Activated naive CD8-positive, alpha-beta T cell treated with anti-CD3 and anti-CD28 coated beads, Interleukin-2, amount 10 ng/mL, durations not matched to agents 7 days and 5 days (primary cell): ENCODE measurements at places on chromosomes 7 and 10. TPM values are rescaled to one million over a fixed set of nuclear protein-coding genes. Genes with fewer than 3 reads are reported as not detected.

- DNase-seq = no peak
Measured at GRCh38 chr7:24717694-24718320, 39.5 kb downstream of the GSDME start.

DNA sequence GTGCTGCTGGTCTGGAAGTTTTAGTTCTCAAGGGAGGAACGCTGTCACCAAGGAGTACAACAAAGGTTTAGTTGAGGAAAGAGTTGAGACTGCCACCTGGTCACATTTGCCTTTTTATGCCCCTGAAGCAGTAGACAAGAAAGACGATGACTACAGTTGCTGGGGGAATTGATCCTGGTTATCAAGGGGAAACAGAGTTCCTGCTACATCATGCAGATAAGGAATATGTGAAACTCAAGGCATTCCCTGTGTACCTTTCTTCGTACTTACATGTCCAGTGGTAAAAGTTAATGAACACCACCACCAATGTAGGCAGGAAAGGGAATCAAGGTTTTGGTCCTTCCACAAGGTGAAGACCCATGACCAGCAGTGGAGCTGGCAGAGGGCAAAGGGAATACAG lies 31.8 kb downstream of the SLC35B4 start:
- DNase-seq = no peak

- no peak for DNase-seq
Measured at GRCh38 chr10:1661859-1662437, 75.4 kb downstream of the ADARB2 start.

DNA sequence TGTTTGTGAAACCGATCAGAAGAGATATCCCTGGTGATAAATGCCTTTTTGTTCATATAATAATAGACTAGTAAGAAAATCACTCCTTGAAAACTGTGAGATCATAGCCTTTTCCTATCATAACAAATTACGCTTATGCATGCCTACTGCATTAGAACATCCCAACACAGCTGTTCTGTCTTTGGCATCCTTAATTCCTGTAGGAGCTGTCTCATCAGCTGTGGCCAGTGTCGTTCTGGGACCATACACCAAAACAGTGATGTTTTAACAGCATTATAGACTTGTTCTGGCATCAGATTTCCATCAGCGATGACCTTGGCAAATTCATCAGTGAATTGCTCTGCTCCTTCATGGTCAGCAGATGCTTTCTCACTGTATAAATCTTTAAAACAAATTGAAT lies 423.6 kb upstream of the LRGUK start:
- no peak for DNase-seq

GRCh38 chr10:88253-88652 lies 39.2 kb upstream of the TUBB8 start:
- no peak for DNase-seq

DNA sequence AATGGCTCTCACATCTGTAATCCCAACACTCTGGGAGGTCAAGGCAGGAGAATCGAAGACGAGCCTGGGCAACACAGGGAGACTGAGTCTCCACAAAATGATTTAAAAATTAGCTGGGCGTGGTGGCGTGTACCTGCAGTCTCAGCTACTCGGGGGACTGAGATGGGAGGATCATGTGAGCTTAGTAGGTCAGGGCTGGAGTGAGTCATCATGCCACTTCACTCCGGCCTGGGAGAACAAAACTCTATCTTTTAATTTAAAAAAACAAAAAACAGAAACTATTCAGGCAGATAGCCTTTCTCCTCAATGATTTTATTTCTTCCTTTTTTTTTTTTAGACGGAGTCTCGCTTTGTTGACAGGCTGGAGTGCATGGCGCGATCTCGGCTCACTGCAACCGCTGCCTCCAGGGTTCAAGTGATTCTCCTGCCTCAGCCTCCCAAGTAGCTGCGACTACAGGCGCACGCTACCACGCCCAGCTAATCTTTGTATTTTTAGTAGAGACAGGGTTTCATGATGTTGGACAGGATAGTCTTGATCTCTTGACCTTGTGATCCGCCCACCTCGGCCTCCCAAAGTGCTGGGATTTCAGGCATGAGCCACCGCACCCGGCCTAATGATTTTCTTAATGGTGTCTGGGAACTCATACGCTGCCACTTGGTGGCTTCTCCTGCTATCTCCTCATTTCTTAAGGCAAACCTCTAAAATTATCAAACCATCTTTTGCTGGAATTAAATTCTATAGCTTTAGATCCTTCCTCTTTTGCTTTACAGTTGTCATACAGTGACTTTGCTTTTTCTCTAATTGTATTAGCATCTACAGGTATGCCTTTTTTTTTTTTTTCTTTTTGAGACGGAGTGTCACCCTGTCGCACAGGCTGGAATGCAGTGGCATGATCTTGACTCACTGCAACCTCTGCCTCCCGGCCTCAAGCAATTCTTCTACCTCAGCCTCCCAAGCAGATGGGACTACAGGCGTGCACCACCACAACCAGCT lies 22.9 kb downstream of the SRPK2 start:
- DNase-seq = no peak

DNA sequence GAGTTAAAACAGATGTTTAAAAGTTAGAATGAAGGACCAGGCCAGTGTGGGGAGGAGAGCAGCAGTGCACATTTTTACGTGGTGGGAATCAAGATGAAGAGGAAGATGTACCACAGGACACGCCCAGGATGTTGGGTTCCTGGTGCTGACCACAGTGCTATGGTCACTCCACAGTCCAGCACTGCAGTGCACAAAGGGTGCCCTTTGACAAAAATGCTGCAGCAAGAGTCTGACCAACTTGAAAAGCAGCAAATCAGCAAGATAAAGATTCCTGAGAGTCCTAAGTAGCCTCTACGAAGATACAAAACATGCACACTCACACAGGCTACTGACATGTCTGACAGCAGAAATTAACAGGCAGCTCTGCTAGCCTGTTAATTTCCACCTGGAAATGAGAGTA lies 107.1 kb downstream of the PIP4K2A start:
- no peak for DNase-seq

The CAV1 gene
- total RNA-seq = not detected

The ZNF736 gene
- total RNA-seq = 39.6 TPM

GRCh38 chr7:29284696-29285443 lies 90.3 kb downstream of the CHN2 start:
- no peak for DNase-seq

DNA sequence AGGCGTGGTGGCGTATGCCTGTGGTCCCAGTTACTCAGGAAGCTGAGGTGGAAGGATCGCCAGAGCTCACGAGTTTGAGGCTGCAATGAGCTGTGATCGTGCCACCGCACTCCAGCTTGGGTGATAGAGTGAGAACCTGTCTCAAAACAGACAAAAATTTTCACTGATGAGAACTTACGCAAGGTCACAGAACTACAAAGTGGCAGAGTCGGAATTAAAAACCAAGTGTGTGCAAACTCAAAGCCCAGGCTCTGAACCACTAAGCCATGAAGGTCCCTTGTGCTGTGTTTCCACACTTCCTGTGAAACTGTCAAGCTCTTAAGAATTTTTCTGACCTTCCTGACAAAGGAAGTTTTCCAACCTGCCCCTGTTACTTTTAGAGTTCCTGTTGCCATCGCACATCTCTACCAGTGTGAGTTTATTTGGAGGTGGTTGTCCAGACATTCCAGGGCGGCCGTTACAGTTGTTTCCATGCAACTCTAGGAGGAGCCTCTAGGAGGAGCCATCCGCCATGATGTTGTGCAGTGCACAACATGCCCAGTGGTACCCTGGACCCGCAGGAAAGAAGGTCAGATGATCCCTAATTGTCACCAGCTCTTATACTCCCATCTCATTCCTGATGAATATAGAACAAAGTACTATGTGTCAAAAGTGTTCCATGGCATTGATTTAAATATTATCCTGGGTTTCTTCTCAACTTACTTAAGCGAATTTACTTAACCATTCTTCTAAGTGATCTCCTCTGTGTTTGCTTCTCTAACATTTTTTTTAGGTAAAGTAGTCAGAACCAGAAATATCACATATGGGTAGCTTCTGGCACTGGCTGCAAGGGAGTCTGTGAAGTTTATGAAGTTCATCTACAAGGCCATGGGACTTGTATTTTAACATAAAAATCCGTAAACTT lies 49.0 kb upstream of the LYZL1 start:
- no peak for DNase-seq

GRCh38 chr10:124308056-124308645 lies 110.6 kb downstream of the OAT start:
- no peak for DNase-seq

DNA sequence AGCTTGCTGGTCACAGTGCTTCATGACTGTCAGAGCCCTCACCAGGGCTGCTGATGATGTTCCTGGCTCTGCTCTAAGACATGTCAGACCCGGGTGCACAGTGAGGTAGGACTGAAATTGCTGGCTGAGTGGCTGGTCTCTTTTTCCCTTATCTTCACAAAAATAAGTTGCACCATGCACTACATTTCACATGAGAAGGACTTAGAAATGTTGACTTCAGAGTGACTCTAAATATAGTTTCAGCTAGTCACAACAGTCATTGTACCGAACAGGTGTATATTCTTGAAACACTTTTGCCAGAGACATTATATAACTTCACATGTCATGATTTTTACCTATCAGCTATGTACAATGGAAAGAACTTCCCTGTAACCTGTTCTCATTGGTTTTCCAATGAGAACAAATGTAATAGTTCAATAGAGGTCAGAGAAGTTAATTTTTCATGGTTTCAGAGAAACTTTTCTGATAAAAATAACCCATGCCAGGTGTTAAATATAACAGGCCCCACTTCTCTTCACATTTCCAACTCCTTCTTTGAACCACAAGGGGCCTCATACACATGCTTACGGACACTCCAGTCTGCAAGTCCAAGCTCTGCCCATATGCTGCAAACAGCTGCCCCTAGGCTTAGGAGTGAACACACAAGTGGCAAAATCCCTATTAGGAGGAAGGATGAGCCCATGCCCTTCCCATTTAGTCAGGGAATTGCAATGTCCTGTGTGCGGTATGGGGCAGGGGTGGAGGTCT lies 115.6 kb downstream of the CDK6 start:
- DNase-seq = no peak

GRCh38 chr7:19519443-19520021 lies 189.3 kb downstream of the POLR1F start:
- no peak for DNase-seq

DNA sequence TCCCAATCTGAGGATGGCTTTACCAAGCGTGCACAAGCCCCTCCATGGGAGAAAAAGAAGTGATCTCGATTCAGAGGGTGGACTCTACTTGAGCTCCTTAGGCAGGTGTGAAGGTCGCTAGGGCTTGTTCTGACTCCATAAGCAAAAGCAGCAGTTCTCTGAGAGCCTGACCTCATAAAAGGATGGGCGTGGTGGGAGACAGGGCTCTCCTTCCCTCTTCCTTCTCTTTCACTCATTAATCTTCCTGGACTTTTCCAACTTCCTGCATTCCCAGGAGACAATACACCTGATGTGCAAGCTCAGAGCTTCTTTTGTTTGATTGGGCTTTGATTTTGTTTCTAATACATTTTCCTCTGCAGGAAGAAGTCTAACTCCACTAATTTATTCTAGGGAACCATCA lies 22.3 kb upstream of the TMEM72 start:
- DNase-seq = no peak

DNA sequence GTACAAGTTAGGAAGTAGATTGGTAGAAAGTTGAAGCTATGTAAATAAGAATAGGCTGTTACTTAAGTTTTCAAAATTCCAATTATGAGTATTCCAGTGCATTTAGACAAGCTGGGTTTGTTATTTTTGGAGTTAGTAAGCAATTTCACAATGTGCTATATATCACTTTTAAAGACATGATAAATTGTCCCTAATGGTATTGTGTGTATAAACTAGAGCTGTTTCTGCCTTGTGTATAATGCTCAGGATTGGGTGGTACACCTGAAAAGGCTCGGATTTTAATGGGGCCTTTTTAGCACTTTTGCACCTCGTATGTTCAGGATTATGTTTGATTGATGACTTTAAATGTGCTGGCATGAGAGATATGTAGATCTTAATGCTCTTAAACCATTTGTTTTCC lies 175.8 kb downstream of the VTI1A start:
- DNase-seq = no peak

The ENKUR gene
- total RNA-seq = not detected

DNA sequence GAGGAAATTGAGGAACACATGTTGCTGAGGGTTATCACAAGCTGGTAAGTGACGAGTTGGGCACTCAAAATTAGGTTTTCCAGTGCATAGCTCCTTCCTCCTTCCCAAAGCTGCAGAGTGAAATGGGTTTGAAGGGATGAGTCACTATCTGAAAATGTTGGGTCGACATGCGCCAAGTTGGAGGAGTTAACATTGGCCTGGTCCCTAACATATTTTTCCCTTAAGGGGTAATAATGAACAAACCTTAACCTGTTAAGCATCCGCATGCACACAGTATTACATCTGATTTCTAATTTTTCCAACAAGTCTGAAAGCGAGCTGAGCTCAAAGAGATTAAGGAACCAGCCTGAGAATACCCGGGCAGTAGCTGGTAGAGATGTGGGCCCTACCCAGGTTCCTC lies 20.7 kb upstream of the TECTB start:
- no peak for DNase-seq

DNA sequence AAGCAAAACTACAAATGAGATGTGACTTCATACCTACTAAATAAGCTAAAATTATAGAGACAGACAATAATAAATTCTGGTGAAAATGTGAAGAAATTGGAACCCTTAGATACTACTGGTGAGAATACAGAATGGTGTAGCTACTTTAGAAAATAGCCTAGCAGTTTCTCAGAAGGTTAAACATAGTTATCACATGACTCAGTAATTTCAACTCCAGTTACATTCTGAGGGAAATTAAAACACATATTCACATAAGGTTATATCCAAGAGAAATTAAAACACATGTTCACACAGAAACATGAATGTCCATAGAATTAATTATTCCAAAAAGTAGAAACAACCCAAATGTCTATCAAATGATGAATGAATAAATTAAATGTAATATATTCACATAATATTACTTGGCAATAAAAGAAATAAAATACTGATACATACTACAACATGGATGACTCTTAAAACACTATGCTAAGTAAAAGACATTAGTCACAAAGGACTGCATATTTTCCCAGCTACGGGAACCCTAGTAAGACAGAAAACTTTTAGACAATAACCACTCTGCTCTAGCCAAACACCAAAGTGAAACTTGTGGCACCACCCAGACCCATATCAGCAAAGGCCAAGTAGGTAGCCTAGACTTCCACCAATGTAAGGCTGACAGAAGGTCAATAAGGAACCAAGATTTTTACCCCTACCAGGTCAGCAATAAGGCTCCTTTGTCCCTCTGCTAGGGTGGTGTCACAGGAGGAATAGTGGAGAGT lies 25.1 kb downstream of the SLC25A40 start:
- no peak for DNase-seq

GRCh38 chr7:132434041-132434440 lies 142.2 kb downstream of the PLXNA4 start:
- no peak for DNase-seq

GRCh38 chr10:52343439-52343838 lies 29.4 kb downstream of the DKK1 start:
- no peak for DNase-seq

- DNase-seq = no peak
Measured at GRCh38 chr7:77271766-77272165, 72.1 kb upstream of the FGL2 start.
